ENCODE measurements at places on chromosomes 11 and 22.

DNA sequence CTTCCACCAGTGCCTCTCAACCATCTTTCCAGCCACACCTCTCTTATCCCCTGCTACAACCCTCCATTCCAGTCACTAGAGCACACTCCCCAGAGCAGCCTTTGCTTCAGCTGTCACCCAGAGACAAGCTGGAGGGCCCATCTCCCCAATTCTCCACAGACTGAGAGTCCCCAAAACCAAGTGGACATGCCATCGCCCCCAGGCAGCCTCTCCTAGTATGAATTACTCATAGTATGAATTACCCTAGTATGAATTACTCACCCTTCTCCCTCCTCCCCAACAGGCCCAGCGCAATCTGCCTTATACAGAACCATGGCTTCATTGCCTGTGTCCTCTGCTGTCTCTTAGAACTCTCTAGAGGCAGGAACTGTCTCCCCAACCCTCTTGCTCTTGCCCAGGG is 24.8 kb downstream of the MYH9 start:
- no peak for DNase-seq

- no peak for DNase-seq
Observed at GRCh38 chr11:119599864-119600541, 129.0 kb downstream of the NECTIN1 start.

- no peak for DNase-seq
Observed at GRCh38 chr11:132100583-132100982, 730.2 kb downstream of the NTM start.

GRCh38 chr22:37396488-37397084 is 30.7 kb downstream of the ELFN2 start:
- DNase-seq = no peak

- no peak for DNase-seq
Observed at GRCh38 chr11:10628508-10629236, 60.2 kb upstream of the LYVE1 start.

- DNase-seq = no peak
Observed at GRCh38 chr11:32962016-32962415, 53.7 kb upstream of the DEPDC7 start.

DNA sequence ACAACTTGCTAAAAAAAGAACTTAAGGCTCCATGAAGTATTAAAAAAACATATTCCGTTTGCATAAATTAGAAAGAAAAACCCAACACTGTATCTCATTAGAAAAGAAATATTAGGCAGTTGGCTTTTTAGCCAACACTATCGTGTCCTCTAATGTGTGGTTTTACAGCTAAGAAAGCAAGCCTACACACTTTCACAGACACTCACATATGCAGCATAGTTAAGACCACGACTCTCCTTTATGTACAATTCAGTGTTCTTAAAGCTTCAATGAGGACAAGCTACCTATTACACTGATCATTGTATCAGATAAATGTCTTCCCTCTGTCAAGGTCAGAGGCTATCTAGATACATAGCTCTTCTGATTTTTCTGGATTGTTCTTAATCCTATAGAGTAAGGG is 80.1 kb downstream of the PICALM start:
- DNase-seq = no peak

DNA sequence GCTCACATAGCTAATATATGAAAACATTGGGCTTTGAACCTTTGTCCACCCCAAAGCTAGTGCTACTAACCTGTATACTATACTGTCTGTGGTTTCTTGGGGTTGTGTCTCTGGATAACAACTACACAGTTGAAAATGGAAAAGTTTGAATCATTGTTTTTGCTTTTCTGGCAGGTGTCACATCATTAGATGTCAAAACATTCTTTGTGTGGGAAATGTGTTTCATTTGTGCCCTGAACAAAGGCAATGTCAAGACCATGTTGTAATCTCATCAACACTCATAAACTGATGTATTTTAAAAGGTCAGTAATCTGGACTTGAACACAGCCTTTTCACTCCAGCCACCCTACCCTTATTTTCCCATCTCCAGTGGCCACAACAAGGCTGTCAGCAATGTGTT is 16.5 kb downstream of the SYT13 start:
- DNase-seq = no peak

GRCh38 chr11:855330-855674 is 12.7 kb downstream of the TSPAN4 start:
- no peak for DNase-seq

- no peak for DNase-seq
Observed at GRCh38 chr22:47446821-47447810, 684.7 kb downstream of the TBC1D22A start.

DNA sequence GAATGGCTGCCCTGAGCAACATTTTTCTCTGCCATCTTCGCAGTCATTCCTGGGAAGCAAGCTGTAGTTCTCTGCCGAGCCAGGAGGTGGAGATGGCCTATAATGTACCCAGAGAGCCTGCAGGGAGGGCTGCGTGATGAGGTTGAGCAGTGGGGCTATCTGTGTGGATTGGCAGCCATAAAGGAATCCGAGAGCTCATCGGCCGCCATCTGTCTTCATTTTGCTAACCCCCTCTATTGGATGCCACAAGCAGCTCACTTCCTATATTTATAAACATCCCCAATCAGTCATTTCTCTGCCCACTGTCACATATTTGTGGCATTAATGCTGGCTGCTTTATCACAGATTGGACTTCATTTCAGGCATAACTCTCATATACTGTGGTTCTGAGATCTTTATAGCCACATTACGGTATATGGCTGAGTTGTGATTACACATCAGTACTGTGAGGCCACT is 209.5 kb downstream of the NTM start:
- no peak for DNase-seq

- DNase-seq = no peak
Observed at GRCh38 chr22:39087881-39088684, 9.0 kb upstream of the APOBEC3H start.

GRCh38 chr22:41905411-41906202 is 9.3 kb downstream of the SHISA8 start:
- no peak for DNase-seq

- DNase-seq = no peak
Observed at GRCh38 chr22:33023153-33023827, 34.9 kb downstream of the SYN3 start.

DNA sequence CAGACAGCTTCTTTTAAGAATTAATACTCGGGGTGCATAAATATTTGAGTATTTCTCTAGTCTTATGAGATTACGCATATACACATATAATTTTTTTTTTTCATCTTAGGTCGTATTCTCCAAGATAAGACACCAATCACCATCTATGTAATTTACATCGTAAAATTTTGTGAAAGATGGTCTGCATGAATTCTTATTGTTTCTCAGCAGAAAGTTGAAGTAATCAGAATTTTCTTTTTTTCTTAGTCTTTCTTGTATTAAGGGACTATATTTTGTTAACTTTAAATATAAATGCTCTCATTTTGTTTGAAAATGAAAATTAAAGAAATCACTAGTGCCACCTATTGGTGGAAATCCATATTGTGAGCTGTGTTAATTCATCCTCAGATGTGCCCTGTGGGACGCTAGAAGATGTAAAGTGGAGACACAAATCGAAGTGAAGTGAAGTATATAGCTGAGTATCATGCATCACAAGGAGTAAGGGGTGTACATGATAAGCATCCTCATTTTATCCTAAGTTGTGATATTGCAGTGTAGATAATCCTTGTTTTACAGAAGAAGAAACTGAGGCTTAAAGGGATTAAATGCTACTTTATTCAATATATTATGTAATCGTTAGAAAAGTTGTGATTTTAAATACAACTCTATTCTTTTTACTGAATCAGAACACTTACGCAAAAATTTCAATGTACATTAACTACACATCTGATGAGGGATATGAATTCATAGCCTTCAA is 2084.3 kb downstream of the LRRC4C start:
- no peak for DNase-seq

GRCh38 chr11:121344824-121345223 is 52.3 kb downstream of the SC5D start:
- no peak for DNase-seq

GRCh38 chr11:110989428-110990133 is 255.9 kb upstream of the POU2AF2 start:
- no peak for DNase-seq

DNA sequence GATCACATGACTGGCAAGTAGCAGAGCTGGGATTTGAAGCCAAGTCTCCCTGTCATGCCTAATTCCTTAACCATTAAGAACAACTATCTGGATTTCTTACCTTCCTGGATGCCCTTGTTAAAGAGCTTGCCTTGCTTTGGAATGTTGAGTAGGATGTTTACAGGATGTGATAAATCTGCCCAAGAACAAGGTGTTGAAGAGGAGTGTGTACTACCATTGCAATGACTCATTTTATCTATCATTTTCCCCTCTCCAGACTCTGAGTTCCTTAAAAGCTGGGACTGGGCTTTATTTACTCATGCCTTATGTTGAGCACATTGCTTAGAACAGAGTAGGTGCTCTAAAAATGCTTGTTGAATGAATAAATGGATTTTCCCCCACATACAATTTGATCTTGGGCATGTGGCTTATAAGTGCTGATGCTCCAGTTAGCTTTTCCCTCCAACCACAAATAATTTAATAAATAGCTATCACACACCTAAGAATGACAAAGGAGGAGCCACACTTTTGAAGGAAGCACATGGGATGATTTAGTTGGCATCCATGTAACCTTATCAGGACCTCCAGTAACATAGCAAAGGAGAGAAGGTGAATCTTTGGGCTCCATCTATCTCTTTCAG is 268.6 kb upstream of the SESN3 start:
- no peak for DNase-seq

DNA sequence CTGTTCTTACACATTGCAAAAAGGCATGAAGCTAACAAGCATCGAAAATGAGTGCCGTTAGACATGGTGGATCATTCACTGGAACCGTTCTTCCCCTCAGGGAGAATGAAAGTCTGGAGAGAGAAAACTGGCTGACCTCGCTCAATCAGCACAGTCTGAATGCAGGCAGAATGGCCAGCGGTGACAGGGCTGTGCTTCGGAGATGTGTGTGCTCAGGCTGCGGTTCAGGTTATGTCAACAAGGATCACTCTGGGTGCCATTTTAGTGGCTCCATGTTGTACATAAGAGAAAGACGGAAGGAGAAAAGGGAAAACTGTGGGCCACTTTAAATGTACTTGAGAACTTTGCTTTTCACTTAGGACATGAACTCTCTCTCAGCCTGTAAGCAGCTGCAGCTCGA is 749.8 kb upstream of the ARHGAP42 start:
- DNase-seq = no peak

Measured in stimulated activated CD4-positive, alpha-beta T cell treated with anti-CD3 and anti-CD28 coated beads, Interleukin-1b, Interleukin-23, amount 100 ng/mL, for 1 hour (primary cell).